ENCODE measurements at places on chromosomes 6 and 20.

- DNase-seq: no peak
These were observed 28.8 kb upstream of the TSHZ2 start for GRCh38 chr20:52943185-52943841.

- no peak for DNase-seq
These were observed 61.0 kb downstream of the SMLR1 start for GRCh38 chr6:130888246-130888645.

GRCh38 chr6:91864911-91865310 is 1278.0 kb upstream of the MAP3K7 start:
- DNase-seq: no peak

DNA sequence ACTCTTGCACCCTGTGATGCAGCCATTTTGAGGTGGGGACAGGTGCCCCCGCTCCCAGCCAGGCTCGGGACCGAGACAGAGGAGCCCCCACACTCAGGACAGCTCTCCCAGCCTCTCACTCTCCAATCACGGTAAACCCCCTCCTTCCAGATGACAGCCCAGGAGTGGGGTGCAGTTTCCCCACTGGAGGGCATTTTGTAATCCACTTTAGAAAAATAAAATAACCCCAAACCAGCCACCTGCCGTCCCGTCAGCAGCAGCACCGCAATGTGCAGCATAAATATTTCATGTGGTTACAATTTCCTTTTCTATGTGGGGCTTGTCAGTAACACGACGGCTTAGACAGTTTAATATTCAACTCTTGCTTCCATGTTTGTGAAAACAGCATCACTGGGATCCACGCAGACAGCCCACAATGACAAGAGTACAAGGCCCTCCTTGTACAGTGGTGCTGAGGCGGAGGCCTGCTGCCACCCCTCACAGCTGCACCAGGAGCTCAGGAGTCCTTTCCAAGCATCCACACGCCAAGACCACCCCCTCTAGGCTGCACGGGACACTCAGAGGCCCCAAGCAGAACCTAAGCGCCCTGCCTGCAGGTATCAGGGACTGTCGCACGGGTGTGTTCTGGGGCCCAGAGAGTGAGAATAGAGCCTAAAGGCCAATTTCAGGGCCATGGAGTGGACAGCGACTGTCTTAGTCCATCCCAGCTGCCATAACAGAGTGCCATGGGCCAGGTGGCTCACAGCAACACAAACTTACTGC is 116.7 kb downstream of the JPH2 start:
- no peak for DNase-seq

DNA sequence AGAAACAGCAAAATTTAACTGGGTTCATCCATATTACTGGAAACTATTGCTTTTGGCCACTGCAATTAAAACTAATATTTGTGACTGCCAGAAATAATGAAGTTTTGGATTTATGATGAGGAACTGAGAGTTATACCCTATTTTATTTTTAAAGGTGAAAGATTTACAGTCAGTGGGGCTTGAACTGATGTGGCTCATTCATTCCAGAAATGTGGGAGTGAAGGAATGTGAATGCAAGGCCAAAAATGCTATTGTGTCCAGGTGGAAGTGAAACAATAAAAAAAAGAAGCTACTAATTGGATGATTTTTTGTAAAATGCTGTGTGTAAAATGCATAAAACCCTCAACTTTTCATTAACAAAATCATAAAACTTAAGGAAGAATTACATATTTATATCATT is 491.9 kb downstream of the COL12A1 start:
- DNase-seq: no peak

DNA sequence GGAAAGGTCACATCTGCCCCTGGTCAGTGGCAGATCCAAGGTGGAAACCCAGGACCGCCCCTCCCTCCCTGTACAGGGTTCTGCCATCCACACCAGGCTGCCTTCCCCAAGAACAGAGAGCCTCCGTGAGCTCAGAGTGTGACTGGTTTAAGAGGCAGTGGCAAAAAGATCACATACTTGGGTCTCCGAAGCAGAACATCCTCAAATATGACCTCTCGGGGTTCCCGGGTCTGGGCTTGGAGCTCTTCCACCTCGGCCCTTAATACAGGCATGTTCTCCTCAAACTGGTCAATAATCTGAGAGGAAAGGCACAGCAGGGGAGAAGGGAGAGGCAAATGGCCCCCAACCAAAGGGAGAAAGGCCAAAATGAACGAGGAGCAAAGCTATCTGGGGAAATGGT is 14.8 kb downstream of the C20orf96 start:
- no peak for DNase-seq

DNA sequence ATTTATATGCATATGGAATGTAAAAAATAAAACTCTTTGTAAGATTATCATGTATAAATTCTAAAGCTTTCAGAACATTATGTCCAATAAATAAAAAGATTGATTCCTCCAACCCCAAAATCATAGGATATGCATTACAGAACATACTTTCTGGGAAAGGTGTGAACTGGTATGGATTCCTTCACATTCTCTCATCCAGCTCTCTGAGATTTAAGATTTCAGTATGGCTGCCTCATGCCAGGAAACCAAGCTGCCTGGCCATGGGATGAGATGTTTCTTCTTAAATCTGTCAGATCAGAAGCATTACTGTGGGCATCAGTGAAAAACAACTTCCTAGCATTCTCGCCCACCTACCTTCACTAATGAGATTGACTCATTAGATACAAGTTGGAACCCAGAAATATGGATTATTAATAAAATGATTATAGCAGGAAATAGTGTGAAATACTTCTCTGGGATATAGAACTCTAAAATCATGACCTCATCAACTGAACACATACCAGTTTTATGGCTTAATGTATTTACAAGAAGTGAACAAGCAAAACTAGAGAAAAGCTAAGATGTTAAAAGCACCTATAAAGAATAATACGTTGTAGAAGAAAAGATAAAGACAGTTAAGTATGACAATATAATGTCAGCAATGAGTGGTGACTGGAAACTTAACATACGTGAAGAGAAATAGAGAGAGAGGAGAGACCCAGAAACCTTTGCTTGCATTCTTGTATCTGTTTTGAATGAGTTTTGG is 171.6 kb upstream of the PHACTR1 start:
- no peak for DNase-seq

- no peak for DNase-seq
These were observed 180.1 kb upstream of the RNF24 start for GRCh38 chr20:4195499-4195898.

DNA sequence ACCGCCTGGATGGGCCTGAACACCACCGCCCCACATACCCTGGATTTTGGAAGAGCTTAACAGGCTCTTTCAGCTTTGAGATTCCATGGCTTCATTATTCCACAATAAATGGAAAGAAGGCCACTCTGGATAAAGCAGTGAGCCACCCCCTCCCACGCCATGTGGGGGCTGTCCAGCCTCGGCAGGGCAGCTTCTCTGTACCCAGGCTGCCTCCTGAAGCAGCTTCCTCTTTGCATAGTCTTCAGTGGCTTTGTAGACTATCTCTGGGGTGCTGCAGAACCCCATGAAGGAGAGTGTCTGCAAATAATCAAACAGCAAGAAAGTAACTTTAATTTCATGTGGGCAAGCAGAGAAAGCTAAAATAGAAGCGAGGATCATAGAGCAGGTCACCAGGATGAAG is 96.6 kb upstream of the NXT1 start:
- no peak for DNase-seq

GRCh38 chr6:81204731-81205130 is 547.8 kb downstream of the TENT5A start:
- no peak for DNase-seq

GRCh38 chr20:3405139-3405538 is 2.3 kb downstream of the DNAAF9 start:
- no peak for DNase-seq

DNA sequence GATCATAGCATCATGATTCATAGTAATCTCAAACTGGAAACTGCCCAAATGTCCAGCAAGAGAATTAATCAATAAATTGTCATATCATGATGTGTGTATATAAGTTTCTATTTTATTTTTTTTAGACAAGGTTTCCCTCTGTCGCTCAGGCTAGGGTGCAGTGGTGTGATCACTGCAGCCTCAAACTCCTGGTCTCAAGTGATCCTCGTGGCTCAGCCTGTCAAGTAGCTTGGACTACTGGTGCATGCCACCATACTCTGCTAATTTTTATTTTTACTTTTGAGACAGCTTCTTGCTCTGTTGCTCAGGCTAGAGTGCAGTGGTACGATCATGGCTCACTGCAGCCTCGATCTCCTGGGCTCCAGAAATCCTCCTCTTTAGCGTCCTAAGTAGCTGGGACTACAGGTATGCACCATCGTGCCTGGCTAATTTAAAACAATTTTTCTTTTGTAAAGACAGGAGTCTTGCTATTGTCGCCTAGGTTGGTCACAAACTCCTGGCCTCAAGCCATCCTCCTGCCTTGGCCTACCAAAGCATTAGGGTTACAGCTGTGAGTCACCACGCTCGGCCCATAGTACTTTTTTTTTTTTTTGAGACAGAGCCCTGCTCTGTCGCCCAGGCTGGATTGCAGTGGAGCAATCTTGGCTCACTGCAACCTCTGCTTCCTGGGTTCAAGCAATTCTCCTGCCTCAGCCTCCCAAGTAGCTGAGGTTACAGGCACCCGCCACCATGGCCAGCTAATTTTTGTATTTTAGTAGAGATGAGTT is 8.7 kb upstream of the ATRN start:
- no peak for DNase-seq

GRCh38 chr20:22802296-22802695 is 217.9 kb upstream of the FOXA2 start:
- DNase-seq: no peak

Data from activated CD8-positive, alpha-beta memory T cell treated with anti-CD3 and anti-CD28 coated beads for 1 hour (primary cell).